ENCODE measurements at places on chromosomes 4 and X.

DNA sequence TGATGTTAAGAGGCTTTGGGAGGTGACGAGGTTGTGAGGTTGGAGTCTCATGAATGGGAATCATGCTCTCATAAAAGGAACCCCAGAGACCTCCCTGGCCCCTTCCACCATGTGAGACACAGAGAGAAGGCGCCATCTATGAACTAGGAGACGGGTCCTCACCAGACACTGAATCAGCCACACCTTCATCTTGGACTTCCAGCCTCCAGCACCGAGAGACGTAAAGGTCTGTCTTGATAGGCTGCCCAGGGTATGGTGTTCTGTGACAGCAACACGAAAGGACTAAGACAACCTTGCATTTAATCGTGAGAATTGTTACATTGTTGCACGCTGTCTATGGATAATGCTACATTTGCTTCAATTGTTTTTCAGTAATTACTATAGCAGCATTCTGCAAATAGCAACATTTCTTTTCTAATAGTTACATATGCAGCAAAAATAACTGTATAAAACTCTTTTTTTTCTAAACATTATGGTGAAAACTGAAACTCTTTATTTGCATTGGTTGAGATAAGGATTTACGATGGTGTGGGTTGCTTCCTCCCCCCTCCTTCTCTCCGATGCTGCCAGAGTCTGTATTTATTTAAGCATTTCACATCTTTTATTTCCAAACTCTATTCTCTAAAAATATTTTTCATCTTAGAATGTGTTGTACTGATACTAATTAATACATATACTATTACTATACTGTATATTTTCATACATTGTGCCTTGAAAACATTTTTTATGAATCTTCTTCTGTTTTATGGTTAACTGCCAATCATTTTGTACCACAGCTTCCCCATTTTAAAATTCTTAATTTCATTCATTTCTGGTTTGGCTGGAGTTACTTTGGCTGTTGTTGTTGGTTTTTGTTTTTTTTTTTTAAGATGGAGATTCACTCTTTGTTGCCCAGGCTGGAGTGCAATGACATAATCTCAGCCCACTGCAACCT is 26.4 kb upstream of the AKAP17A start:
- no peak for DNase-seq

GRCh38 chrX:39616098-39616729 is 481.5 kb downstream of the BCOR start:
- DNase-seq = no peak

- DNase-seq = no peak
Observed at GRCh38 chr4:139619644-139620043, 46.0 kb upstream of the MGST2 start.

GRCh38 chr4:124111922-124112321 is 600.6 kb downstream of the ANKRD50 start:
- no peak for DNase-seq

GRCh38 chr4:49018718-49019295 is 32.7 kb downstream of the CWH43 start:
- no peak for DNase-seq

- peak; percentile 38 for DNase-seq
Observed at GRCh38 chrX:64975989-64976672, at the start of gene ZC4H2. ZC4H2 (minus strand) TSS chrX:64976450; CDS start chrX:64976377, 73 bp downstream.

- no peak for DNase-seq
Observed at GRCh38 chr4:68673143-68673542, 2.7 kb upstream of the UGT2B15 start.

GRCh38 chr4:101033986-101034385 is 313.3 kb downstream of the PPP3CA start:
- no peak for DNase-seq

DNA sequence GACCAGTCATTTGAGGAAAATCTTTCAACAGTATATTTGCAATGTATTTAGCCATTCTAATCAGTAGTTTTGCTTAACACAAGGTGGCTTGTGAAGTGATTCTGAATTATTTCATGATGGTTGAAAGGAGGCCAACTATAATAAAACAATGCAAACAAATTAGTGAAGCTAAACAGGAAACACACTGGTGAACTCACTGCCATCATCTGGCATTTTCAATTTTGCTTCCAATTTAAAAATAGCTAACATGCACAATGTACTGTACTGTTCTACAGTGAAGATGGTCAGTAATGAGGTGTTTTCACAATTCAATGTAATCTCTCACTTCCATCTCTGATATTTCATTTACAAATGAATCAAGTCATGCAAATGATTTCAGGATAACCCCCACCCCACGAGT is 31.1 kb downstream of the PGRMC2 start:
- DNase-seq = no peak

DNA sequence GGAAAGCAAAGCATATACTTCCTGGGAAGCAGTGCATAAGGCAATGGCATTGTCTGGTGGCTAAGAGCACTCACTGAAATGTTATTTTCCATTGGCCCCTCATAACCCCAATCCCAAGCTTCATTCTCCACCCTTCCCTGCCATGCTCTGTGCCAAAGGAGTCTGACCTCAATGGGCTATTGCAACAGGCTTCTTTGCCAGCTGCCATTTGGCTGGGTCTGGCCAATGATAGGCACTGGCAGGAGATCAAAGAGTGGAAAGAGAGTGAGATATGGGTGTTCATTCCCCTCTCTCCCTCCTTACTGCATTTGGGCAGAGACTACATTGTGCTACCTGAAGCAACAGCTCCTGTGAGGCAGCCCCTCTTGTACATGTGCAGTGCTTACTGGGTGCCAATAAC is 51.5 kb downstream of the LHFPL1 start:
- no peak for DNase-seq

DNA sequence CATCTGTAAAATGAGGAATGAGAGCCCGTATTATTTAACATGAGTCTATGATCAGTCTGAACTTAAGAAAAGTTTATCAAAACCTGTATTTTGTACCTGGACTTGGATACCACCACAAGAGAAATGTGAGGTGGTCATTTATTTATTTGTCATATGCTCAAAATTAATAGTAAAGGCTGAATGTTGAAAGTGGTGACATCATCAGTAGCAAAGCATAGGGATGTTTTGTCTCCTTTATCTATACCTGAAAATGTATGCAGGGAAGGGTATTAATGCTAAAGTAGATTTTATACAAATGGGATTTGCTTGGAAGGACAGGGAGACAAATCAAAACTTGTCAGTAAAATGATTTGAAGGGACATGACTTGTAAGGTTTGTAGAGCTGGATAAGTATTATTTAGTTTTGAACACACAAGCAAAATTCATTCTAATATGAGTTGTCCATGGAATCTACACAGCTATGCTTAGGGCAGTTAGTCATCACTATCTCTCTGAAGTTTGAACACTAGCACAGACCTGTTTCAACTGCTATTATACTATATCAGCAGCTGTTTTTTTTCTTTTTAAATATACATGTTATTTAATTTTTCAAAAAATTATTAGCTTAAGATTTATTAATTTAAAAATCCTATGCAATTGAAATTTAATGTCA is 52.4 kb upstream of the GUCY1A1 start:
- DNase-seq = no peak

DNA sequence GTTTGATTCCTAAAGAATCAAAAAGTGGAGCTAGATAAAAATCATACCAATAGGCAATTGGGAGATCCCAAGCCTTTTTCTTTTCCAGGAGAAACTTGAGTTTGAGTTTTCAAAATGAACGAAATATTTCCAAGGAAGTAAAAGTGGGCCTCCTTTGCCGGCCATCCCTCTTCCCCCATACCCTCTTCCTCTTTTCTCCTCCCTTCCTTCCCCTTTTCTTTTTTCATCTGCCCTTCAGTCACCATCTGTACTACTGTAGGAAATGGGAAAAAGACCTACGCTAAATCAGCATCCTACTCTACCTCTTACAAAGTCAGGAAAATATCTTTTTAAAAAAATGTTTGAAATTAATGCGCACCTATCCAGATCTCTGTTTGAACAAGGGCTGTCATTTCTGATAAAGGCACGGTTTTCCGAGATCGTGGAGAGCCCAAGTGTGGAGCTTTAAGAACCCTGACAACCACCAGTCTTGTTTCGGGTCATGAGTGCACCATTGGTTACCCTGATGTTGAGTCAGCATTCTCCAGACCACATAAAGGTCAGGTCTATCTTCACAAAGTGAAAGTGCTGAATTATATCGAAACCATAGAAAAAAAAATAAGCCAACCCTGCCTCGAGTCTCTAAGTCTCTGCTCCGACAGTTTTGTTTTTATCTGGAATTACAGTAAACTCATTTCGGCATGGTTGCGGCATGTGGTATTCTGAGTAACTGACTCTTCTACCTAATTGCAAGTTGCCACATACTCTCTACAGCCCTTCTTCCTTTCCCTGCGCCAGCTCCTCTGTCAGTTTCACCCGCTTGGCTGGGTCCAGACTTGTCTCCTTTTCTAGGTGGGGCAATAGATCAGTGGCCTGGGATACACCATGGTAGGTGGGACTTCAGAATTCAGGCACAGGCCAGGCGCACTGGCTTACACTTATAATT is 140.2 kb upstream of the KLF3 start:
- no peak for DNase-seq
